ENCODE measurements at places on chromosomes 5 and 9. TPM values are rescaled to one million over a fixed set of nuclear protein-coding genes. Genes with fewer than 3 reads are reported as not detected.
A peak's percentile ranks its signal among the peaks of the same experiment; 100 is the strongest.

- H3K36me3 ChIP-seq: no peaks in the 10 kb centered on the region
- no peak for DNase-seq
- no peak overlapping the region for H3K27ac ChIP-seq
Observed at GRCh38 chr5:36624277-36624676, 17.9 kb downstream of the SLC1A3 start.

GRCh38 chr9:124054582-124055227 is 43.1 kb downstream of the LHX2 start:
- no peak for DNase-seq
- no peaks in the 10 kb centered on the region for H3K4me1 ChIP-seq
- H3K36me3 ChIP-seq: no peaks in the 10 kb centered on the region
- H3K4me3 ChIP-seq: no peak overlapping the region

- H3K27me3 ChIP-seq: no peaks in the 10 kb centered on the region
- no peak for DNase-seq
- H3K27ac ChIP-seq: no peak overlapping the region
- H3K36me3 ChIP-seq: no peaks in the 10 kb centered on the region
- no peak overlapping the region for H3K4me3 ChIP-seq
- H3K4me1 ChIP-seq: peaks cover 7% of the 10 kb centered on the region
Observed at GRCh38 chr5:74100268-74100665, 474.3 kb downstream of the ARHGEF28 start.

GRCh38 chr5:150609843-150610584 is 30.4 kb upstream of the SYNPO start:
- H3K4me3 ChIP-seq: no peak overlapping the region
- no peaks in the 10 kb centered on the region for H3K27me3 ChIP-seq
- DNase-seq: no peak
- H3K36me3 ChIP-seq: no peaks in the 10 kb centered on the region
- H3K27ac ChIP-seq: no peak overlapping the region

DNA sequence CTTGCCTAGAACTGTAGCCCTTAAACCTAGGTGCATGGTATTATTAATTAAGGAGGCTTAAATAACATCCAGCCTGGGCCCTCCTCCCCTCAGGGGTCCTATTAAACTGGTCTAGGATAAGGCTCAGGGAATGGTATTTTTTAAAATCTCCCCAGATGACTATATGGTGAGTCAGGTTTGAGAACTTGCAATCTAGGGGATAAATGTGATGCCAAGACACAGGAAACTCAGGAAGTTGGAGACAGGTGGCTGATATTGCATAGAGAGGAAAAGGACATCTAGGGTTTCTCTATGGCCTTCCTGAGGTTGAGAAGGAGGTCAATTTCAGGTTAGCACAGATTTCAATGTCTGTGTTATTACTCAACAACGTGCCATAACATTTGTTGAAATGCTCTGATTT is 581.0 kb downstream of the TLE1 start:
- no peaks in the 10 kb centered on the region for H3K36me3 ChIP-seq
- DNase-seq: no peak
- H3K27ac ChIP-seq: no peak overlapping the region
- no peak overlapping the region for H3K4me3 ChIP-seq

DNA sequence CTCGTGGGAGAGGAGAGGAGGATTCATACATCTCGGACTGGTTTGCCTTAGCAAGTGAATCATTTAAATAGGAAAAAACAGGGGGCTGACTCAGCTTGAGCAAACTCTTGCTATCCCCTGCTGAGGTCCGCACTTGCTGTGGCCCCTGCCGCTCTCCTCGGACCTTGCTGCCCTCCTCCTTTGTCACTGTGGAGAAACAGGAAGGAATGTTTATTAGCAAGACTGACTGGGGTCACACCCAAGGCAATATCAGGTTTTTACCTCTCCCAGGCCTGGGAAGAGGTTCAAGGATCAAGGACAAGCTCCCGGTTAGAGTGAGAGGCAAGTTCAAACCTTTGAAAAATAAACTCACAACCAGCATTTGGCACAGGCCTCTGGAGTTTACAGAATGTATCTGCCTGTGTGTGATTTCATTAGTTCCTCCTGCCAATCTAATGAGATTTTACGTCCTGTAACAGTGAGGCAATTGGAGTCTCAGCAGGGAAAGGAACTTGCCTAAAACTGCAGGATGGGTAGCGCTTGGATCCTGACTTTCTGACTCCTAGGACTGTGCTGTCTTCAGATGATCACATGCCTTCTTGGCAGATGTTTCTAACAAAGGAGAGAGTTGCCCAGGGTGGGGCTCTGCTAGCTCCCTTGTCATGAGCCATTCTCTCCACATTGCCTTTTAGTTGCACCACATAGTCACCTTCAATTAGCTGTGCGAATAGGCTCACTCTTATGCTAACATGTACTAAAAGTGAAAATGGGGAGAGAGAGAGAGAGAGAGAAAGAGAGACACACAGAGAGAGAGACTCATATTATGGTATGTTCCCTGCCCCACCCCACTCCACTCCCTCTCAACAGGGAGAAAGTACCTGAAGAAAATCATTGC is 108.6 kb upstream of the CDKN2B start:
- peaks cover 26% of the 10 kb centered on the region for H3K4me1 ChIP-seq
- no peaks in the 10 kb centered on the region for H3K36me3 ChIP-seq
- no peaks in the 10 kb centered on the region for H3K27me3 ChIP-seq
- peak overlapping the region; percentile 96 for H3K27ac ChIP-seq
- H3K4me3 ChIP-seq: no peak overlapping the region

GRCh38 chr9:127846443-127847177 is 7.8 kb downstream of the ENG start:
- peak; percentile 80 for DNase-seq
- H3K27ac ChIP-seq: peak overlapping the region; percentile 97
- no peak overlapping the region for H3K4me3 ChIP-seq

DNA sequence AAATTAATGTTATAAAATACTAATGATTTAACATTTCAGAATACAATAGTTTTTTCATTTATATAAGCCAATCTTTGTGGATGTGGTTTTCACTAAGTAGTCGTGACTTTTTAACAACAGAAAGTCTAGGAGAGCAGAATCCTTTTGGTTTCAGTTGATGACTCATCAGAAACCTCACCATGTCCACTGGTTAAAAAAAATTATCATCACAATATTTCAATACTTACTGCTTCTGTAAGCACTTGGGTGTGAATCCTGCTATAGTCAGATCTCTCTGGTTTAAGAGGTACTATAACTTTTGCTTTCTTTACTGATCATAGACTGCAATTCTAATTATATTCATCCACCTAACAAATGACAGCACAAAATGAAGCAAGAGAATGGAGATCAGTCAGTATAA is 77.2 kb downstream of the MRPS30 start:
- no peaks in the 10 kb centered on the region for H3K27me3 ChIP-seq
- H3K4me1 ChIP-seq: no peaks in the 10 kb centered on the region
- no peak for DNase-seq
- no peaks in the 10 kb centered on the region for H3K36me3 ChIP-seq
- H3K27ac ChIP-seq: no peak overlapping the region
- no peak overlapping the region for H3K4me3 ChIP-seq

DNA sequence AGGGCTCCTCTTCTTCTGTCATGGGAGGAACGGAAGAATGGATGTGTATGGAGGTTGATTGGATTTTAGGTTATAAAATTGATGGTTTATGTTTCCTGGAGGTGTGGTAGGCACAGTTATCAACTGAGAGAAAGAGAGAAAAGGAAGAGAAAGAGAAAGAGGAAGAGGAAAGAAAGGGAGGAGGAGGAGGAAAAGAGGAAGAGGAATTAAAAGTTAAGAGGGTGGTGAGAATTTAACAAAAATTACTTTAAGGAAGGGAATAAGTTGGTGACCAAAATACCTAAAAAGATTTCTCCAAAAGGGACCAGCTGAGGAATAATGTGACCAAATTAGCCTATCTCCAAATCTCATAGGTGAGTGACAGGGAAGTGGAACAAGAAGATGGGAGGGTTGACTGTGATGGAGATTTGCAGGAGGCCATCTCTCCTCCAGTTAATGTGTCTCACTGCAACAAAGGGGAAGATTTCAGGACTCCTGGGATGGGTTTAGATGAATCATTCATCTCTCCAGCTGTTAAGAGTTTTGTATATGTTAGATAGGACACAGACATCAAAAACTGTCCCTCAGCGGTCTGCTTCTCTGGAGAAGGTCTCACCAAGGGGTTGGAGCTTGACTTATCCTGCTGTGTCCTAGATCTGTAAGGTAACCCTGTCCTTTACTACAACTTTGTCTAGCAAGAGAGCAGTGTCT is 76.0 kb upstream of the TMC1 start:
- H3K27me3 ChIP-seq: no peaks in the 10 kb centered on the region
- H3K4me1 ChIP-seq: peaks cover 26% of the 10 kb centered on the region
- H3K27ac ChIP-seq: no peak overlapping the region
- no peaks in the 10 kb centered on the region for H3K36me3 ChIP-seq

- no peak overlapping the region for H3K27ac ChIP-seq
- no peaks in the 10 kb centered on the region for H3K27me3 ChIP-seq
- no peaks in the 10 kb centered on the region for H3K4me1 ChIP-seq
- no peak overlapping the region for H3K4me3 ChIP-seq
- no peak for DNase-seq
- no peaks in the 10 kb centered on the region for H3K36me3 ChIP-seq
Observed at GRCh38 chr9:120655005-120655622, 59.2 kb downstream of the MEGF9 start.

DNA sequence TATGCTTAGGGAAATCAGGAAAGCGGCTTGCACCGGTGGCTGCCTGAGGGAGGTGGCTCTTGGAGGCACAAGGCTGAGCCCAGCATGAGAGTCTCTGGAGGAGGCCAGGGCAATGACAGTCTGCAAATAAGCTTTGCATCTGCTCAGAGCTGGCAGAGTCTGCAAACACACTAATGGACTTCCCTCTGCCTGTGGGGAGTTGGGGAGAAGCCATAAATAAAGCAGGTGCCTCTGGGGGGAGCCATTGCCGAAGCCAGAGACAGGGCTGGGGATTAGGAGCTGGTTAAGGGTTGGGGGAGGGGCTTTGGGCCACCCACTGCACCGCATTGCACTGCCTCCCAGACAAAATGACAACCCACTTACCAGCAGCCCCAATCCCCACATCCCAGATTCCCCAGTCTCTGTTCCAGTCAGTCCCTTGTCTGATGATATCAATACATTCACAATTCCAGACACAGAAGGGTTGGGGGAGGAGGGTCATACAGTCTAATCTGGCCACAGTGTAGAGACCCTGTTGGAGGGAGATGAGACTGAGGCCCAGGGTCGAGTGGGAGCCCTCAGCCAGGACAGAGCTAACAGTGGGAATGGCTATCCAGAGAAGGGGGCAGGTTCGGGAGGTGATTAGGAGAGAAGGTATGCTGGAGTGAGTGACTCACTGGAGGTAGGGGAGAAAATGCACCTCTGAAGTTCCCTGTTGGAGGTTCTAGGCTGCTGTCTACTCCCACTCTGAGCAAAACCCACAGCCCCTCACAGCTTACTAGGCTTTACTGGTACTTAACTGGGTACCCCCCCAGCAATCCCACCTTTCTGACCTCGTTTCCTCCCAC is 53.7 kb downstream of the PAX5 start:
- H3K27me3 ChIP-seq: peaks cover 34% of the 10 kb centered on the region
- no peak overlapping the region for H3K27ac ChIP-seq
- H3K4me3 ChIP-seq: no peak overlapping the region

- no peaks in the 10 kb centered on the region for H3K27me3 ChIP-seq
- no peaks in the 10 kb centered on the region for H3K36me3 ChIP-seq
Observed at GRCh38 chr9:7140401-7140800, 382.6 kb downstream of the KDM4C start.

GRCh38 chr9:125908966-125909365 is 161.8 kb downstream of the PBX3 start:
- DNase-seq: no peak
- no peak overlapping the region for H3K4me3 ChIP-seq
- H3K36me3 ChIP-seq: no peaks in the 10 kb centered on the region
- H3K4me1 ChIP-seq: peaks cover 6% of the 10 kb centered on the region
- no peak overlapping the region for H3K27ac ChIP-seq

- DNase-seq: peak; percentile 42
- no peak overlapping the region for H3K27ac ChIP-seq
- H3K27me3 ChIP-seq: no peaks in the 10 kb centered on the region
- H3K36me3 ChIP-seq: no peaks in the 10 kb centered on the region
- H3K4me1 ChIP-seq: peaks cover 9% of the 10 kb centered on the region
Observed at GRCh38 chr9:76562511-76562911, 103.5 kb downstream of the GCNT1 start.

- peaks cover 13% of the 10 kb centered on the region for H3K36me3 ChIP-seq
- DNase-seq: no peak
- peaks cover 20% of the 10 kb centered on the region for H3K4me1 ChIP-seq
- no peaks in the 10 kb centered on the region for H3K27me3 ChIP-seq
Observed at GRCh38 chr5:154863291-154864080, 5.1 kb downstream of the CNOT8 start.

GRCh38 chr9:124146031-124146561 is 111.7 kb upstream of the NEK6 start:
- H3K27me3 ChIP-seq: peaks cover 18% of the 10 kb centered on the region
- H3K4me3 ChIP-seq: no peak overlapping the region
- peaks cover 10% of the 10 kb centered on the region for H3K4me1 ChIP-seq
- DNase-seq: peak; percentile 30

- H3K4me3 ChIP-seq: no peak overlapping the region
- H3K27me3 ChIP-seq: no peaks in the 10 kb centered on the region
- DNase-seq: peak; percentile 42
- H3K4me1 ChIP-seq: peaks cover 29% of the 10 kb centered on the region
Observed at GRCh38 chr5:10424124-10424731, 17.5 kb upstream of the ROPN1L start.

DNA sequence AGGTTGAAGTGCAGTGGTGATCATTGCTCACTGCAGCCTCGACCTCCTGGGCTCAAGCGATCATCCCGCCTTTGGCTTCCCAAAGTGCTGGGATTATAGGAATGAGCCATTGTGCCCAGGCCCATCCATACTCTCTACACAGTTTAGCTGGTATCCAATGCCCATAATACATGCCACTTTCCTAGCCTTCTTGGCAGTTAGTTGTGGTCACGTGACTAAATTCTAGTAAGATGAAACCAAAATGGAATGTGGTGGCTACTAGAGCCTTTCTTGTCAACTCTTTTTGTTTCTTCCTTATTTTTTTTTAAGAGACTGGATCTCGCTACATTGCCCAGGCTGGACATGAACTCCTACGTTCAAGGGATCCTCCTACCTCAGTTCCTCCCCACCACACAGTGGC is 15.3 kb upstream of the KIF27 start:
- no peaks in the 10 kb centered on the region for H3K36me3 ChIP-seq
- DNase-seq: no peak
- no peaks in the 10 kb centered on the region for H3K27me3 ChIP-seq
- H3K27ac ChIP-seq: no peak overlapping the region
- H3K4me3 ChIP-seq: no peak overlapping the region

- H3K27ac ChIP-seq: no peak overlapping the region
- H3K36me3 ChIP-seq: no peaks in the 10 kb centered on the region
- no peak for DNase-seq
- H3K4me3 ChIP-seq: no peak overlapping the region
Observed at GRCh38 chr5:146066968-146067367, 38.4 kb downstream of the PLAC8L1 start.

GRCh38 chr9:6852243-6852963 is 94.6 kb downstream of the KDM4C start:
- no peaks in the 10 kb centered on the region for H3K4me1 ChIP-seq
- H3K36me3 ChIP-seq: no peaks in the 10 kb centered on the region
- H3K4me3 ChIP-seq: no peak overlapping the region

GRCh38 chr5:93107805-93108520 is 473.1 kb downstream of the NR2F1-AS1 start:
- H3K27ac ChIP-seq: no peak overlapping the region
- DNase-seq: no peak
- H3K4me1 ChIP-seq: no peaks in the 10 kb centered on the region
- H3K36me3 ChIP-seq: no peaks in the 10 kb centered on the region
- no peaks in the 10 kb centered on the region for H3K27me3 ChIP-seq
- no peak overlapping the region for H3K4me3 ChIP-seq

Gene NSUN2
- total RNA-seq: 85.4 TPM

Gene PCDHB4
- total RNA-seq: 0.21 TPM

Gene LRRTM2
- 0.20 TPM for total RNA-seq

Gene BAAT
- total RNA-seq: not detected

Gene NPR3
- total RNA-seq: 0.37 TPM

Gene ANKRD55
- 2.1 TPM for total RNA-seq

Gene PCDHGB6
- total RNA-seq: 4.8 TPM

Gene EEIG1
- total RNA-seq: 16.4 TPM

Gene NR6A1
- total RNA-seq: 1.2 TPM

Data from endothelial cell of umbilical vein (primary cell).